ENCODE measurements at places on chromosomes 13 and 19.
A peak's percentile ranks its signal among the peaks of the same experiment; 100 is the strongest.

DNA sequence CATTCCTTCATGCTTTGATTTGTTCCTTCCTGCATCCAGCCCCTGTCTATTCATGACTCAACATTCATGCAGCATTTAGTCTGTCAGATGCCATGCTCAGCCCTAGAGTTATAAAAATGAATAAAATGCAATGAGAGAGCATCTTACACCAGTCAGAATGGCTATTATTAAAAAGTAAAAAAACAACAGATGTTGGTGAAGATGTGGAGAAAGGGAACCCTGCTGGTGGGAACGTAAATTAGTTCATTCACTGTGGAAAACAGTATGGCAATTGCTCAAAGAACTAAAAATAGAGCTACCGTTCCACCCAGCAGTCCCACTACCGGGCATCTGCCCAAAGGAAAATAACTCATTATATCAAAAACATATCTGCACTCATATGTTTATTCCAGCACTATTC lies 70.0 kb upstream of the GTF3A start:
- DNase-seq, result no peak

GRCh38 chr19:24033963-24034342 lies 53.0 kb upstream of the ZNF254 start:
- DNase-seq, result no peak

GRCh38 chr13:50485979-50486935 lies 357.2 kb downstream of the DLEU7 start:
- no peak for DNase-seq

- DNase-seq, result no peak
Observed at GRCh38 chr13:110308656-110309359, 1.7 kb downstream of the COL4A2 start.

DNA sequence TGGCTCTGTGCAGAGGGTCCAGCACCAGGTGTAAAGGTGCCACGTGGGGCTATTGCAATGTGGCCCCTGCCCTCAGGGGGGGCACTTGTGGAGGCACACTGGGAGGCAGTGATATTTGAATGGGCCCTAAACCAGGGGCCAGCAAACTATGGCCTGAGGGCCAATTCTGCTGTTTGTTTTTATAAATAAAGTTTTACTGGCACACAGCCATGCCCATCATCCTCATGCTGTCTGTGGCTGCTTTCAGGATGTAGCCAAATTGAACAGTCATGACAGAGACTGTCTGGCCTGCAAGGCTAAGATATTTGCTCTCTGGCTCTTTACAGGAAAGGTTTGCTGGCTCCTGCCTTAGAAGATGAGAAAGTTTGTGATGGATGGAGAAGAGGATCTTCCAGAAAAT lies 33.9 kb upstream of the RANBP3 start:
- no peak for DNase-seq

GRCh38 chr13:91816263-91816807 lies 417.9 kb downstream of the GPC5 start:
- no peak for DNase-seq

DNA sequence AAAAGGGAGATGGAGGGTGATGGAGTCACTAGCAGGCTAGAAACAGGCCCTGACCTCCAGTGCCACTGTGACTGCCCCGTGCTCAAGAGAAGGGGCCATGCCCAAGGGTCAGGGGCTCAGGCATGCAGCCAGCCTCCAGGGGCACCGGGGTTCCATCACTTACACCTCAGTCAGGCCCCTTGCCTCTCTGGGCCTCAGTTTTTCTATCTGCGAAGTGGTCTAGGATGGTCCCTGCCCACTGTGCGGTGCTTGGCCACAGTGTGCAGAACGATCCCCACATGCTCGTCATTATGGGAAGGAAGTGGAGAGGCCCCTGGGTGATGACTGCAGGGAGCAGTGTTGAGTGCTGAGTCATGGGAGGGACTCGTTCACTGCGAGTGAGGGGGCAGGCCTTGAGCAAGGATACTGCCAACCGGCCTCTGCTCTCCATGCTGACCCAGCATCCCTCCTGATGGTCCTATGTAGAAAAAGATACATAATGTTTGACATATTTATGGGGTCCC lies 23.1 kb downstream of the TMED1 start:
- DNase-seq, result peak; percentile 25

GRCh38 chr19:6718741-6719539 lies 1.5 kb downstream of the C3 start:
- DNase-seq, result peak; percentile 40

GRCh38 chr19:33394006-33394722 lies 20.7 kb downstream of the CEBPG start:
- no peak for DNase-seq

DNA sequence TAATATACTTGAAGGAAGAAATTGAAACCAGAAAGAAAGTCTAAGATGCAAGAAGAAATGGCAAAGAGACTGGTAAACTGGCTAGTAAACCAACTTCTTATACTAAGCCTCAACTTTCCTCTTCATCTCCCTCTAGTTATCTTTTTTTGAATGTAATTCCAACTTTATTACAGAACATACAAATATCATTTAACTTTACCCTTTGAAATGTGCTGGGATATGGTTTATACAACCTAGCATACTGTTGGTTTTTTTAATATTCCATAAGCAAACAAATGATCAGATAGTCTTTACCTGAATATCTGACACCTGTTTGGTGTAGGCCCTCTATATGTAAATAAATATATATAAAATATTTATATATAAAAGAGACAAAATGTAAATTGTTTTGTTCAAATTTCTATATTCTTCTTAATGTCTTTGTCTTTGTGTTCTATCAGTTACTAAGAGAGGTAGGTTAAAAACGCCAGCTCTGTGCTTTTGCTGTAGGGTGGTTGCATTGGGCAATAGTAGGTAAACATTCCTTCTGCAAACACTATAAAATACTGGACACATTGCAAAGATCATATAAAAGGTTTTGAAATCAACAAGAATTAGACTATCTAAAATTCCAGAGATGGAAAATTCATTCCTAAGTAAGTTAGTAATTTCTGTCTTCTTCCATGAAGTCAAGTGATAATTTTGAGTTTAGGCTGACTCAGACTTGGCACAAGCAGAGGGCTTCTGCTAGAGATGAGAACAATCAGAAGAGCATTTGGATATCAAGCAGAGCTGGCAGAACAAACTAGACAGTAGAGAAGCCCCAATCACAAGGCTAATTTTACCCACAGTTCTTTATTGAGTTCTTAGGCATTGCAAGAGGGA lies 383.3 kb downstream of the RFC3 start:
- no peak for DNase-seq

DNA sequence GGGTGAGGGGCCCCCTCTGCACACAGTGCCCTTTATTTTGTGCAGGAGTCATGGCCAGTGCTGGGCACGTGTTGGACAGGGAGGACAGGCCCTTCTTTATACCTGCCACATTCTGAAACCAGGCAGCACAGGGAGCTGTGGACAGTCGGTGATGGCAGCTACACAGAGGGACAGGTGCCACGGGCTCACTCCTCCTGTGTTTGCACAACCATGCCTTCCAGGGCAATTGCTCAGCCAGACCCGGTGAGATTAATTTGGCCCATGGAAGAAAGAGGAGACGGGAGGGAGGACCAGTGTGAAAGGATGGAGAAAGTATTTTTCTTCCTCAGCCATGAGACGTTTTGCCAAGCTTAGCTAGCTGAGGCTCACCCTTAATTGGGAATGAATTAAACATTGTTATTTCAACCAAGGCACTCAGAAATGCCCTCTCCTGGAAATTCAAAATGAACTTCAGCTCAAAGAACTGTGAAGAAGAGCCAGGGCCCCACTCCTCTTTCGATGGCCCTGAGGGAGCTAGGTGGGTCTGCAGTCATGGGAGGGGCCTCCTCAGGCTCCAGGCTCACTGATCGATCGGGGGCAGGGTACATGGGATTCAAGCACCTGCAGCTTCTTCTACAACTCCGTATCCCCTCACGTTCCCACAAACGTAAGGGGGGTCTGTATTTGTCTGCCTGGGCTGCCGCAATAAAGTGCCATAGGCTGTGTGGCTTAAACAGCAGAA lies 41.2 kb downstream of the SHISA2 start:
- DNase-seq, result no peak

DNA sequence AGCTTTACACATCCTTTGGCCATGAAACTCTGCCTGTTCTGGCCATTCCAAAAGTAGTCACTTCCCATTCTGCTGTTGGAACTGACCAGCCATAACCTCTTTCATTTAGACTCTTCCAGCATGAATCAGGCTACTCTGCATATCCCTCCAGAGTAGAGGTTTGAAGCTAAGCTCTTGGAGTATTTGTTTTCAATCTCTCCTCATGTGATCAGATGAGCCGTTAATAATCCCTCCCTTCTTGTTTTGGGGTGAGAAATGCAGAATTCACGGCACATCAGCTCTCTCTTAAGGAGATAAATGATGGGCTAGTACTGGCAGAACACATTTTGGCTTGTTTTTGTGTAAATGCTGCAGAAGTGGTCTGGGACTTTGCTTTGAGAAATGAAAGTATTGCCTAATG lies 519.9 kb downstream of the PCDH17 start:
- no peak for DNase-seq

DNA sequence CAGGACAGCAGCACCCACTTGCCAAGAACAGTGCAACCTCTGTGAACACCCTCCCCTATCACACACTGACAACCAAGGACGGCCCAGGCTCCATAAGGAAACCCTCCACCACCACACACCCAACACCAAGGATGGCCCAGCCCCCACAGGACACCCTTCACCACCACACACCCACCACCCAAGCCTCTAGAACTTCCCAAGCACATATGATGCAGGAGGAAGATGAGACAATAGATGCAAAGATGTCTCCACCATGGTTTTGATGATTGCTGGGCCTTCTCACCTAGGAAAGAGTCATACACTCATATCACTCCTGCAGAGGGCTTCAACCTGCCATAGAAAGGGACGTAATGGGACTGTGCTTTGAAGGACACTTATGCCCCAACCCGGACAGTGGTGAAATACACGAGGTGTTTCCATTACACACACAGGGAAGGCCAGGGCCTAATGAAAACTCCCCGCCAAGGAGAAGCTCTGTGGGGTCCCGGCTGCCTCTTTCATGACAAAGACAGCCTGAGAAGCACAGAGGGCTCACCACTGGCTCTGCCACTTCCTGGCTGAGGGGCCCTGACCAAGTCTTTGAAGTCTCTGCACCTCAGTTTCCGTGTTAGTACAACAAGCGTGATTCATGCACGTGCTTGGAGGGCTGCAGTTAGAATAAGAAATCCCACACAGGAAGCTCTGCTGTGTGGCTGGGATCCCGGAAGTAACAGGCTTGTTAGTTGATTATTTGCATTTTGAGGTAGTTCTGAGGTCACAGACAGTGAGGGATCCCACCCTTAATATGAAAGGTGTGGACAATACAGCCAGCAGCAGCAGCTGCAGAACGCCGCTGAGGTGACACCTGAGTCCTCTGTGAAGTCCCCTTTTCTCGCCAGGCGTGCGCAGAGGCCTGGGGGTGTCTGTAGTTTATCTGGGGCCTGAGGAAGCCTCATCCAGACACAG lies 61.9 kb upstream of the ATP12A start:
- no peak for DNase-seq

DNA sequence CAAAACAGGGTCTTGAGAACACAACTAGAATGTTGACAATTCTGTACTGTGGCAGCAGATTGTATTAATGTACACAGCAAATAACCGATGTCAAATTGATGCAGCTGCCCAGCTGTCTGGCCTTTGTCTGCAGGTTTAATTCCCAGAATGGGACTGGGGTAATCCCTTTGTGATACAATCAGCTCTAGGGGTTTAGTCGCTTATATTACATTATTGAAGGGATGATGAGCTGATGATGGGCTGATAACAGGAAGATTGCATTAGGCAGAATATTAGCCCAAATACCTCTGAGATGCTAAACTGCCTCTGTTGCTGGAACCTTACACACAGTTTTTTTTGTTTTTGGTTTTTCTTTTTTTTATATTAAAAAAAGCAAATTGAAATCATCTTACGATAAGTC lies 265.0 kb downstream of the RBM26 start:
- DNase-seq, result no peak

GRCh38 chr13:42970824-42971690 lies 21.0 kb downstream of the EPSTI1 start:
- no peak for DNase-seq

GRCh38 chr19:49930483-49931011 lies 1.2 kb upstream of the NUP62 start:
- no peak for DNase-seq

DNA sequence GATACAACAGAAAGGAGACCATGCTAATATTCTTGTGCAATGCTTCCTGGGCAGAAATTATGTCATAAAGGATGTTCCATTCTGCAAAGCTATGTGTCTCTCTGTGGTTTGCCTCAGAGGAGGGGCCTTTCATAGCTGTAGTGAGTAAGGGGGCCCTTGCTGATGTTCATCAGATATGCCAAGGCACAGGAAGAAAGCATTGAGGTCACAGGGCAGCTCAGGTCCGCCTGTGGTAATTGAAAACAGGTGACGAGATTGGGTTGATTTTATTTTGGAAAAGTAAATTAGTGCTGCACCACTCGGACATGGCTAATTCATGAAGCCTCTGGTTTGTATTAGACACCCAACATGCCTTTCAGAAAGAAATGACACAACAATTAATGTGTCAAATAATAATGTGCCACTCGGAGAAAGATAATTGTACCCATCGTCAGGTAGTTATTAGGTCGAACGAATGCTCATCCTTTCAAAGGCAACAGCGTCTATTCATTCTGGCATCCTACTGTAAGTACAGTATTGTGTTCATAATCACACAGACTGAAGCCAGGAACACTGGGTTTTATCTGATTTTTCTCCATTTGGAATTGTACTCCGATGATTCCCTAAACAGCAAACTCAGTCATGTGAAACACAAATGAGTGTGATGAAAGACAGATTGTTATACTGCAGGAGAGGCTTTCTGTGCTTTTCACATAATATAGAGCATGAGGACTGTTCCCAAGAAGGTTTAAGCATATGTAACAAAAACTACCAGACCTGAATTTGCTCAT lies 421.6 kb upstream of the KLF12 start:
- DNase-seq, result no peak

GRCh38 chr13:91825516-91825915 lies 427.1 kb downstream of the GPC5 start:
- DNase-seq, result no peak

GRCh38 chr19:16136185-16136999 lies 7.1 kb upstream of the HSH2D start:
- no peak for DNase-seq

DNA sequence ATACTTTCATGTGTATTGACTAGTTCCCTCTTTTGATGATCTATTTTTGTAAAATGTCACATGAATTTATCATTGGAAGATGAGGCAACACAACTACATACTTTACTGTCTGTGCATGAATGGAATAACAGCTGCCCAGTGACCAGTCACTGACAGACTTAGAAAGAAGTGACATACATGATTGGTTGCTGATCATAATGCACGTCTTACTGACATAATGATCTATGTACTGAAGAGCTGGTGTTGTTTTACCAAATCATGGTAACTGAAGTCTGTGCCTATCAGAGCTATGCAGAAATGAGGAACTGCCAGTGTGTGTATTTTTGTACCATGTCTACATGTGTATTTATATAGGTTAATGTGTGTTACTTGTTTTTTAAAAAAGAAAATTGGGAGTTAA lies 26.5 kb downstream of the GPR18 start:
- no peak for DNase-seq

DNA sequence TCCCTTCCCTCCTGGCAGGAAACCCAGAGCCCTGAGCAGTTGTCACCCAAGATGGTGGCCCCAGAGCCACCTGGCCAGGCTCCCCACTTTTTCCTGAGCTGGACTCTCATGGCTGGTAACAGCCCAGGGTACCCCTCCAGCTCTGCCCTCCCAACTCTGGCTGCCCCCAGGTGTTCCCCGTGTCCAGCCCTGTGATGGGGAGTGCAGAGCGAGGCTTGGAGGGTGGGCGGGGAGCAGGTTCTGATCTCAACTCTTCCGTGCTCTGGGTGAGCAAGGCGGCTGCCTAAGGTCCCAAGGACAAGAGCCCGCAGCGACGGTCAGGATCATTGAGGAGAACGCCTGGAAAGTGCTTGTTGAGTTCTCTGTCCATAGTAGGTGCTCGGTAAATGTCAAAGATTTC lies 54.7 kb upstream of the GAS6 start:
- DNase-seq, result no peak

Measured in substantia nigra (tissue), 51 donors.